Stimulated activated naive B cell treated with anti-CD40 and anti-IgM and Interleukin-4, amounts not matched to agents 10 μg/mL and 1 μg/mL and 100 μg/mL, for 72 hours (primary cell): ENCODE measurements at places on chromosomes 12 and 14.

DNA sequence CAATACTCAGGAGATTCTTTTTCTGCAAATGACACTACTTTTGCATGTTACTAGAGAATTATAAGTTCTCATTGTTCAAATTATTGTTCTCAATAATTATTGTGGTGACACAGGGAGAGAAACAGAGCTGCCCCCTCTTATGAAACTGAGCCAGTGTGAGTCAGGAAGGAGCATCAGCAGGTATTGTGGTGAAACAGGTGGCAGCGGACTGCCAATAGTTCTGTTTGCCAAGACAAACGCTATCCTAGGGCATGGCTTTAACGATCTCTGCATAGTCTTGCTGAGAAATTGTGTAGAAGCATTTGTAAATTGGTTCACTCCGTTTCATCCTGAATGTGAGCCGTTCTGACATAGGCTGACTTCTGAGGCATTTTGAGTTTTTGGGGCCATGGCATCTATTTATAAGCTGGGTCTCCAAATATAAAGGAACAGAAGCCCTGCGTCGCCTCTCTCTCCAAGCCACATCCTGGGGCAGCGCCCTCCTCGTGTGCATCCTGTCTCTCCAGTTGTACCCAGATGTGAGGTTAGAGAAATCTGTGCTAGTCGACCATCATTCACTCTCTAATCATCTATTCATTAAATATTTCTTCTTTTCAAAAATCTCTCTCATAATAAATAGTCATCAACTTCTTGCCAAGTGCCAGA is 15.8 kb upstream of the PPP4R4 start:
- DNase-seq, result no peak

DNA sequence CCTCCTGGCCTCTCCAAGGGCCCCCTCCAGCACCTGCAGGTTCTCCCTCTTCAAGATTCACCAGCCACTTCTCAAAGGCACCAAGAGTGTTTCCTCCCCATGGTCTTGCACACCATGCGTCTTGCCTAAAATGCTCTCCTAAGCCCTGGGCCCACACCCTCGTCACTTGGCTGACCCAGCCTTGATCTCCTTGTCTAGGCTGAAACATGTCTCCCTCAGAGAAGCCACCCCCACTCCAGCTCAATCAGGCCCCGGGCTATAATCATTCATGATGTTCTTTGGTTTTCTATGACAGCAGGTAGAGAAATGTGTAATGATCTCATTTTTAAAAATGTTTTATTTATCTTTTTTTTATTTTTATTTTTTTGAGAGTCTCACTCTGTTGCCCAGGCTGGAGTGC is 88.1 kb downstream of the EFCAB11 start:
- DNase-seq, result no peak

GRCh38 chr14:103894034-103894722 is 34.1 kb upstream of the TDRD9 start:
- DNase-seq, result no peak

- no peak for DNase-seq
Measured at GRCh38 chr12:13609894-13610679, 371.3 kb downstream of the GRIN2B start.

- DNase-seq, result peak; percentile 71
Measured at GRCh38 chr12:111404362-111405148, 1.2 kb upstream of the SH2B3 start.

DNA sequence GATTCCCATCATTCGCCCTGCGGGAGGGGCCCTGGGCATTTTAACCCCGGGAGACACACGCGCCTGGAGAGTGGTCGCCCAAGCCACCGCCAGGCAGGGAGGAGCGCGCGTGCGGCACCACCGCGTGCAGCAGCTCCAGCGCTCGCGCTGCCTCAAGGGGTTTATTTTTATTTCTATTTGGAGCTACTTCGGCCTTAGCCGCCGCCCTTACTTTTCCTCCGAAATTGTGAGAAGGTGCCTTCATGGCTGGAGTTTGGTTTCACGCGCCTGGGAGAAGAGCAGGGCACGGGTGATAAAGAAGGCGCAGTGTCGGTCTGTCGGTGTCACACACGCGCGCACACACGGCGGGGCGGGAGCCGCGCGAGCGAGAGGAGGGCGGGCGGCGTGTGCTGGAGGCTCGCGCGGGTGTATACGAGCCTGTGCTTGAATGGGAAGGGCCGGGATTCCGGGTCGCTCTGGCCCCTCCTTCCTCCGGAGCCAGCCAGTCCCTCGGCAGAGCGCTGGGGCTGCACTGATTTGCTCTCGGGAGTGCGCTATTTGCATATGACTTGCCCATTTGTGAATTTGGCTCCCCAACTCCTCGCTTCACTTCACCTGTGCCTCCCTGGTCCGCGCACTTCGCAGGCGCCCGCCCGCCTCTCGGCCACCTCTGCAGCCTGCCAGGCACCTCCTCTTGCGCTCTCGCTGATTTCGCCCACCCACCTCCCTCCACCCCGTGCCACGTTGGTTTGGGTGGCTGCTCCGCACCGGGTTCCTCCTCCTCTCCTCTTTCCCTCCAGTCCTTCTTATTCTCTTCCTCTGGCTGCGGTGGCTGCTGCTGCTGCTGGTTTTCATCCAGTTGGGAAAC is 932.3 kb downstream of the DIO2 start:
- DNase-seq, result no peak

GRCh38 chr12:53623548-53624385 is 2.4 kb downstream of the ATF7 start:
- DNase-seq, result no peak

DNA sequence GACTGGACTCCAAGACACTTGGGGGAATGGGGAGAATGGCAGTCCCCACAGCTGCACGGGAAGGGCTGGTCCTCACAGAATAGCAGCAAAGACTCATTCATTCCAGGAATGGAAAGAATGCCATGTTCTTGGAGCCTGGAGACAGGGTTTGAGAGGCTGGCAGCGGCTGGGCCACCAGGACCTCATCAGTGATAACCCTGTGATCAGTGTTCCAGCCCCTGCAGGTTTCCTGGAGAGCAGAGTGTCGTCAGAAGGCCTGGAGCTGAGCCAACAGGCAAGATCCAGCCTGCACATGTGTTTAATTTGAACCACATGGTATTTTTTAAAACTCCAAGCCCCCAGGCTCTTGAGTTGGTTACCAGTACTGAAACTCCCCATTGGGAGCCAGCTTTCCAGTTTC is 11.3 kb downstream of the BDKRB1 start:
- DNase-seq, result no peak
